Left cardiac atrium (tissue), 4 donors: ENCODE measurements at places on chromosomes 16 and 17.
A peak's percentile ranks its signal among the peaks of the same experiment; 100 is the strongest.

- peak; percentile 48 for DNase-seq
These were observed 589 bp downstream of the XYLT2 start for GRCh38 chr17:50346313-50347116.

DNA sequence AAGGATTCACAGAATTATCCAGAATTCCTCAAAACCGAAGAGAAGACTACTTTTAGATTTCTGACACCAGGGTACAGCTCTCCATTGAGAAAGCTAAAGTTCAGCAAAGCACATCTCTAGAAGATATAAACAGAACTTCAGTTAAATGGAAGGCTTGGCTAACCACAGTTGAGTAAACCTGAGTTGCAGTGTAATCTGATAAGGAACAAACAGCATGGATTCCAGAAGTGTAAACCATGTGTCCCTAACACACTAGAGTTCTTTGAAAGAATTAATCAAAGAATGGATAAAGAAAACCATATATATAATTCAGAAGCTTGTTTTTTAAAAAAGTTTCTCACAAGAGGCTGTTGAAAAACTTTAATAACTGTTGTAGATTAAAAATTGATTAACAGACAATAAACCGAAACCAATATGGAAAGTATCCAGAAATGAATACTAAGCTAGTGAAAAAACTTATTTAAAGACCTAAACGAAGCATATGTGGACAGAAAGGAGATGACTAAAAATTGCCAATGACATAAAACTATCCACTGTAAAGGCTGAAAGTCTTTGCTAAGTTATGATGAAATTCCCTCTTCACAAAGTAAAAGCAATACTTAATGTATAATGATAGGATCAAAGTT lies 4.3 kb downstream of the RNF43 start:
- no peak for DNase-seq

- no peak for DNase-seq
These were observed 2.2 kb upstream of the KRT19 start for GRCh38 chr17:41530062-41531048.

DNA sequence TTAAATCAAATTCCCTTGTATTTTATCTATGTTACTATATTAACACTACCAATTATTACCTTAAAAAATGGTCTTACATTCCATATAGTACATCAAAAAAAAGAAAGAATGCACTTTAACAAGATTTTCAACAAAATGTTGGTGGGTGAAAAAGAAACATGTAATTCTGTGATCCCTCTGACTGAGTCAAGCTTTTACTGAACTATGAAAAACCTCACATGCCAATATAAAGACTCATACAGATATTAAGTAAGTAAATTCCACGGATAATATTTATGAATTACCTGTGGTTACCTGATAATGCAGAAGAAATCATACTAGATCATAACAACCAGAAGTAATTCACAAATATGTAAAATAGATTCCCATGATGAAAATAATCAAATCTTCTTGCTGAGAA lies 12.4 kb downstream of the COIL start:
- no peak for DNase-seq

DNA sequence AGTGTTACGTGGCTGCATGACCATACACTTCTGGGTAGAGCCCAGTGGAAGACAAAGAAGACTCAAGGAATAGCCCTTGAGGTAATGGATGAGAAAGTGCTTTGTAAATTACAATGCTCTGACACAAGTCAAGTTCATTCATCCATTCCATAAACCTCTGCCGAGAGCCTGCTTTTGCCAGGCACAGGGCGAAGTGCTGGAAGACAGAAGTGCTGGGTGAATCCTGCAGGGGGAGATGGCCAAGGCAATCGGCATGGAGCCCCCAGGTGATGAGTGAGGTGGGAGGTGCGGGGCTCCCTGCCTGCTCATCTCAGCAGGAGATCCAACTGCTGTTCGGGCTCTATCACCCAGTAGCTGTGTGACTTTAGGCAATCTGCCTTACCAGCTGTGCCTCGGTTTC lies 2.8 kb upstream of the SOCS3 start:
- no peak for DNase-seq

- no peak for DNase-seq
These were observed 14.0 kb downstream of the CYB5B start for GRCh38 chr16:69438465-69438864.

- no peak for DNase-seq
These were observed 21.2 kb upstream of the LGALS9 start for GRCh38 chr17:27609611-27610303.

DNA sequence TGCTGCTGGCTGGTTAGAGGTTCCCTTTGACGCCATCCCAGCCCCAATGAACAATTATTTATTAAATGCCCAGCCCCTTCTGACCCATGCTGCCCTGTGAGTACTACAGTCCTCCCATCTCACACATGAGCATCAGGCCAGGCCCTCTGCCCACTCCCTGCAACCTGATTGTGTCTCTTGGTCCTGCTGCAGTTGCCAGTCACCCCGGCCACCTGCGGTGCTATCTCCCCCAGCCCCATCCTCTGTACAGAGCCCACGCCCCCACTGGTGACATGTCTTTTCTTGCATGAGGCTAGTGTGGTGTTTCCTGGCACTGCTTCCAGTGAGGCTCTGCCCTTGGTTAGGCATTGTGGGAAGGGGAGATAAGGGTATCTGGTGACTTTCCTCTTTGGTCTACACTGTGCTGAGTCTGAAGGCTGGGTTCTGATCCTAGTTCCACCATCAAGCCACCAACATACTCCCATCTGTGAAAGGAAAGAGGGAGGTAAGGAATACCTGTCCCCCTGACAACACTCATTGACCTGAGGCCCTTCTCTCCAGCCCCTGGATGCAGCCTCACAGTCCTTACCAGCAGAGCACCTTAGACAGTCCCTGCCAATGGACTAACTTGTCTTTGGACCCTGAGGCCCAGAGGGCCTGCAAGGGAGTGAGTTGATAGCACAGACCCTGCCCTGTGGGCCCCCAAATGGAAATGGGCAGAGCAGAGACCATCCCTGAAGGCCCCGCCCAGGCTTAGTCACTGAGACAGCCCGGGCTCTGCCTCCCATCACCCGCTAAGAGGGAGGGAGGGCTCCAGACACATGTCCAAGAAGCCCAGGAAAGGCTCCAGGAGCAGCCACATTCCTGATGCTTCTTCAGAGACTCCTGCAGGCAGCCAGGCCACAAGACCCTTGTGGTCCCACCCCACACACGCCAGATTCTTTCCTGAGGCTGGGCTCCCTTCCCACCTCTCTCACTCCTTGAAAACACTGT lies 11.3 kb downstream of the CX3CL1 start:
- DNase-seq: no peak

DNA sequence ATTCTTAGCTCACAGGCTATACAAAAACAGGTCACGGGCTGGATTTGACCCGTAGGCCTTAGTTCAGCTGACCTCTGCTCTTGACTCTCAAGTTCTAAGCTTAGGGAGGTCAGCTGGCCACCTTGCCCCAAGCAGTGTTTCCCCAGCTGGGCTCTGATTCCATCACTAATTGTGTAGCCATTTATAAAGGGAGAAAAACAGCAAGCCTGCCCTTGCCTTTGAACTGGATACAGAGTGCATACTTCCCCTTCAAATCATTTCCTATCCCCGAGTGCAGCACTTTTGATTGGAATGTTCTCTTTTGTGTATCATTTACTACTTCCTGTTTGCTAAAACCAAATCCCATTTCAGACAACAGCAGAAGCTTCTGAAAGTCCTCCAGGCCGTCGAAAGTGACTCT lies 153.6 kb downstream of the KATNIP start:
- DNase-seq: no peak

DNA sequence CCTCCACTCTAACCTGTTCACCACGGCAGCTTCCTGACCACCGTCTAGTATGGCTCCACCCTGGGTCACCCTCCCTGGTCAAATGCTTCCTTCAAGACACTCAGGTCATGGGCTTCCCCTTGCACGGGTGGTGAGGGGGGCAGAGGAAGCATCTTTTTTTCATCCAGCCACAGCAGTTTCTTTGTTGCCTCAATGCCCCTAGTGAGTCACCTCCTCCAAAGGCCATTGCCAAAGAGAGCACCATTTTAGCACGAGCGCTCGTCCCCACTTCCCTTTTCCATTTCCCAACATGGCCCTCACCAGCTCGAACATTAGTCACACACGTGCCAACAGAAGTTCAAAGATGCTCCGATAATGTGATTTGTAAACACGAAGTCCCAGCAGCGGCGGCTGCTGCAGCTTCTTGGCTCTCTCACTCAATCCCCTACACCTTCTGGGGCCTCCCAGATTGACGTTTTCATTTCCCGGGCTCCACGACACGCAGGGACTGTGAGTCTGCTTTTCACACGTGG lies 134.6 kb downstream of the GAS7 start:
- DNase-seq: peak; percentile 34

- peak; percentile 47 for DNase-seq
These were observed 96.2 kb downstream of the RAP1GAP2 start for GRCh38 chr17:2892305-2892971.

DNA sequence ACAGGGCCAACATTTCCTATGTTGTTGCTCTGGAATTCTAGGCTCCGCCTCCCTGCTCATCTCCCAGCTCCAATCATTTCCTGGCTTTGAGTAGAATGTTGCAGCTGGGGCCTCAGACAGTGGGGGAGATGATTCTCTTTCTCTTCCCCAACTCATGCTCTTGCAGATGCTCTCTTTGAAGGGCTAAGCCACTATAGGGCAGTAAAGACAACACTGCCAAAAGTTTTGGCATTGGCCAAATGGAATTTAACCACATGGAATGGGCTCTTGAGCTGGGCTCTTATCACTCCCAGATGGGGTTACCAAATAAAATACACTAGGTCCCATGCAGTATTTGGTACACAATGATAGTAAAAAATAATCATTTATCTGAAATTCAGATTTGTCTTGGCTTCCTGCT lies 19.6 kb upstream of the EFCAB13 start:
- no peak for DNase-seq

GRCh38 chr17:40615068-40615840 lies 32.4 kb downstream of the SMARCE1 start:
- no peak for DNase-seq

- no peak for DNase-seq
These were observed at the start of gene PRR35 for GRCh38 chr16:560204-560700. Gene PRR35, plus strand, starts transcription at chr16:560394. Its CDS starts 2,901 bp downstream, at chr16:563295.

GRCh38 chr17:37640015-37640414 lies 3.2 kb downstream of the DDX52 start:
- DNase-seq: no peak

DNA sequence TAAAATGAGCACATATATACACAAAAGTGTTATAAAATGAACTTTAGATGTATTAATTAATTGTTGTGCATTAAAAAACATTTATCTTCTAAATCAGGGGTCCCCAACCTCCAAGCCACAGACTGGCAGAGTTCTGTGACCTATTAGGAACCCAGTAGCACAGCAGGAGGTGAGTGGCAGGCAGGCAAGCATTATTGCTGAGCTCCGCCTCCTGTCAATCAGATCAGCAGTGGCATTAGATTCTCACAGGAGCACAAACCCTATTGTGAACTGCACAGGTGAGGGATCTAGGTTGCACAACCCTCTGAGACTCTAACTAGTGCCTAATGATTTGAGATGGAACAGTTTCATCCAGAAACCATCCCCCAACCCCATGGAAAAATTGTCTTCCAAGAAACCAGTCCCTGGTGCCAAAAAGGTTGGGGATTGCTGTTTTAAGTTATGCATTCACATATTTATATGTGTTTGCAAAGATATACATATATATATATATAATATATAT lies 583.7 kb downstream of the KCNJ2 start:
- DNase-seq: no peak

GRCh38 chr17:12887088-12887487 lies 97.8 kb downstream of the ARHGAP44 start:
- no peak for DNase-seq

- no peak for DNase-seq
These were observed 21.7 kb upstream of the ACSF3 start for GRCh38 chr16:89071686-89072547.

DNA sequence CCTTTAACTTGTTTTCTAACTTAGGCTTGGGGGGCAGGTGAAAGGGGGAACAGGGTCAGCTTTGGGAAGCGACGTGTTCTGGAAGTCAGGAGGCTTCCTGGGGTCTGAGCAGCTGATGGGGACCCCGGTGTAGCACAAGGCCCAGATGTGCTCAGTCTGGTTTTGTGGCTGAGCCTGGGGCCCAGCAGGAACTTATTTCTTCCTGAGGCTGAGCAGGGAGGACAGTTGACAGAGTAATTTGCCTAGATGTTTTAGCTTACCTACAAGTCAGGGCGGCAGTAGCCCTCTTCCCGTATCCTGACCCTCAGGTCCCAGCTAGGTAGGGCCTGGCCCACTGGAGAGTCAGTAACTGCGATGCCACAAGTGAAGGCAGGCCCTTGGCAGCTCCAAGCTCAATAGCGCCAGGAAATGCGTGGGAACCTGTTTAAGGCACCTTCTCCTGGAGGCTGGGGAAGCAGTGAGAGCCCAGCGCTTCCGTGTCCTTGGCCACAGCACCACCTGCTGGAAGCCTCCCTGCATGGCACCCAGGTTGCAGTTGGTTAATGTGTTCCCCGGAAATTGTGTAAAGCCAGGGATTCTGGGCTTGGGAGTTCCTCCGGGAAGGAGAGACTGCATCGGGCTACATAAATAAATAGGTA lies 5.2 kb downstream of the CCR7 start:
- DNase-seq: peak; percentile 89

DNA sequence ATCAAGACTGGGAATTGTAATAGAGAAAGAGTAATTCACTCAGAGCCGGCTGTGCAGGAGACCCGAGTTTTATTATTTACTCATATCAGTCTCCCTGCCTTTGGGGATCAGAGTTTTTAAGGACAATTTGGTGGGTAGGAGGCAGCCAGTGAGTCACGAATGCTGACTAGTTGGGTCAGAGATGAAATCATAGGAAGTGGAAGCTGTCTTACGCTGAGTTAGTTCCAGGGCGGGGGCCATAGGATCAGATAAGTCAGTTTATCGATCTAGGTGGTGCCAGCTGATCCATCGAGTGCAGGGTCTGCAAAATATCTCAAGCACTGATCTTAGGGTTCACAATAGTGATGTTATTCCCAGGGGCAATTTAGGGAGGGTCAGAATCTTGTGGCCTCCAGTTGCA lies 20.2 kb upstream of the GUCY2D start:
- DNase-seq: no peak

- DNase-seq: no peak
These were observed 31.9 kb downstream of the CMC2 start for GRCh38 chr16:80974649-80975376.

GRCh38 chr17:410543-411401 lies 58.2 kb upstream of the RPH3AL start:
- DNase-seq: no peak

DNA sequence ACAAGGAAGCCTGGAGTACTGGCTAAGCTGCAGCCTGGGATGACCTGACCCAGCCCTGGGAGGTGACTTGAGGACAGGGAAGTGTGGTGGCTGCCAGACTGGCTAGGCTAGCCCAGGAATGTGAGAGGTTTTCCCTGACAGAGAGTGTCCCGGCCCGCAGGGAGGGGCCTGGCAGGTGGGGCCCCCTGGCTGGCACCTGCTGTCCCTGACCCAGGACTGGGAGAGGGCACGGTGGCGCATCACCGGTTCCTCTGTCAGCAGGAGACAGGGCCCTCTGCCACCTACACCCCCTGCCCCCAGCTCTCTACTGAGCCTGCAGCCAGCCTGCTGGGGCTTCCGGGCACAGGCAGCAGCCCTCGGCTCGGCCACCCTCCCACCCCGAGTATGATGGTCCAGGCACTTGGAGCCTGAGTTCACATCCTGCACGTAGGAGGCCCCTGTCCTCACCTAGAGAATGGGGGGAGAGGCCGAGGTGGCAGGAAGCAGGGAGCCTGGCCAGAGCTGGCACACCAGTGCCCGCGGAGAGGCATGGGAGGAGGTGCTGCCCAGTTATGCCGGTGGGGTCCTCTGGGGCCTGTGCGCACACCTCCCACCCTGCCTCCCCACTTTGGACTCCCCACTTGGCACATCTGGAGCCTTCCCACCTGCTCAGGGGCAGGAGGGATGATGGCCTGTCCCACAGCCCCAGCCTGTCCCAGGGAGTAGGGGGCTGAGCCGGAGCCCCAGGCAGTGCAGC lies 528 bp downstream of the PRSS27 start:
- DNase-seq: no peak

- no peak for DNase-seq
These were observed 26.5 kb upstream of the SLC25A19 start for GRCh38 chr17:75315541-75316243.
